Endodermal cell (in vitro differentiated cells): ENCODE measurements at places on chromosomes 5 and 9.

GRCh38 chr5:172699423-172699822, 58.4 kb downstream of the NEURL1B start:
- no peaks in the 10 kb centered on the region for H3K36me3 ChIP-seq
- peaks cover 6% of the 10 kb centered on the region for H3K27me3 ChIP-seq
- no peak for DNase-seq
- no peak overlapping the region for H3K4me3 ChIP-seq

- H3K36me3 ChIP-seq: no peaks in the 10 kb centered on the region
- no peak overlapping the region for H3K4me3 ChIP-seq
- H3K27me3 ChIP-seq: no peaks in the 10 kb centered on the region
- H3K27ac ChIP-seq: no peak overlapping the region
- DNase-seq: no peak
Measured at GRCh38 chr5:67494186-67494855, 297.7 kb upstream of the CD180 start.

DNA sequence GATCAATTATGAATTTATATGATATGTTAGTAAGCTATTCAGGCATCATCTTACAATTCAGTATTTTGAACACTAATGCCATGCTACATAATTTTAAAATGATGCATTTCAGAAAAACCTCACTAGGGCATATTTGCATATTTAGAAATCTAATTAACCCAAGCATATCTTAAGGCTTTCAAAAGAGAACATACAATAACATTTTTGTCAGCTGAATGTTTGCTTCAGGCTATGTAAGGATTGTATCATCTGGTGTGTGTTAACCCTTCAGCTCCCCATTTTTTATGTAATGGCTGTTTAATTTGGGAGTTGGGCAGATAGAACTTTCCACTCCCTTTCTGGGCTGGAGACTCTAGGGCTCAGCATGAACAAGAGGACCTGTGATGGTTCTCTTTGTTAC, 299.1 kb upstream of the EFNA5 start:
- no peaks in the 10 kb centered on the region for H3K27me3 ChIP-seq
- H3K36me3 ChIP-seq: no peaks in the 10 kb centered on the region
- no peak overlapping the region for H3K27ac ChIP-seq
- no peak for DNase-seq

GRCh38 chr9:11163843-11164242, 551.0 kb upstream of the PTPRD start:
- DNase-seq: no peak
- H3K27me3 ChIP-seq: no peaks in the 10 kb centered on the region
- H3K36me3 ChIP-seq: no peaks in the 10 kb centered on the region
- H3K27ac ChIP-seq: no peak overlapping the region

DNA sequence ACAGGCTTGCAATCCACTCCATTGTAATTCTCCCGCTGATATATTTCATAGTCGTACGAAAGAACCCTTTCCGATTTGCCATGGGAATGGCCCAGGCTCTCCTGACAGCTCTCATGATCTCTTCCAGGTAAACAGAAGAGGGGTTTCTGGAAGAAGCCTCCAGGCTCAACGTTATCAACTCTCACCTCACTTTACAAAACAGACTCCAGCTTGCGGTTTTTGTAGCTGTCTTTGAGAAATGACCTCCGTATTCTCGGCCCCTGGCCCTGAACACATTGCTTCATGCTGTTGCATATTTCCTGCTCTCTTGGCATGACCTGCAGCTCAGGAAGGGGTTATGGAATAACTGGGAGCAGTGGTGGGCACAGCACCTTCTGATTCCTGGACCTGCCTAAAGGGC, 85.7 kb downstream of the SLC1A1 start:
- no peaks in the 10 kb centered on the region for H3K27me3 ChIP-seq
- H3K4me1 ChIP-seq: no peaks in the 10 kb centered on the region
- no peak for DNase-seq
- H3K36me3 ChIP-seq: peaks cover 83% of the 10 kb centered on the region
- H3K27ac ChIP-seq: no peak overlapping the region

GRCh38 chr9:127916720-127917581, at the start of gene ST6GALNAC4:
Gene ST6GALNAC4, minus strand, starts transcription at chr9:127917041. Its CDS starts 622 bp downstream, at chr9:127916419.
- H3K4me1 ChIP-seq: no peaks in the 10 kb centered on the region
- H3K27ac ChIP-seq: no peak within 1 kb of the TSS
- DNase-seq: peak; percentile 99

DNA sequence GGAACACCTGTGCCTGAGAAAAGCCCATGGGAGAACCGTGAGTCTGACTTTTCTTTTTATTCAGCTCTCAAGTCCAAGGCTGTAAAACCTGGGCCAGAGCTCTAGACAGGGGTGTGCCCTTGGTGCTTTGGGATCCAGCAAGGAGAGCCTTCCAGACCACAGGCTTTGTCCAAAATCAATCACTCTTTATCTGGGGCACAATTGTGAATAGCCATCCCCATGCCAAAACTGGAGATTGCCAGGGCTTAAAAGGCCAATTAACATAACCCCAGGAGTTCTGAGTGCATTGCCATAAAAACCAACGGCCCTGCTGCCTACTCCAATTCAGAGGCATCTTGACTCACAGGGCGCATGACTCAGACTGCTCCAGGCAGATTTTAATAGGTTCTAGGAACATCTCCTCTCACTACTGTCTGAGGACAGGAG, 391.8 kb downstream of the ARHGEF28 start:
- no peaks in the 10 kb centered on the region for H3K27me3 ChIP-seq
- no peak overlapping the region for H3K27ac ChIP-seq
- no peaks in the 10 kb centered on the region for H3K4me1 ChIP-seq
- DNase-seq: peak; percentile 64
- H3K36me3 ChIP-seq: no peaks in the 10 kb centered on the region
